ENCODE measurements at places on chromosomes 13 and 19. TPM values are rescaled to one million over a fixed set of nuclear protein-coding genes. Genes with fewer than 3 reads are reported as not detected.

Gene IGFL1
- polyA plus RNA-seq = not detected

DNA sequence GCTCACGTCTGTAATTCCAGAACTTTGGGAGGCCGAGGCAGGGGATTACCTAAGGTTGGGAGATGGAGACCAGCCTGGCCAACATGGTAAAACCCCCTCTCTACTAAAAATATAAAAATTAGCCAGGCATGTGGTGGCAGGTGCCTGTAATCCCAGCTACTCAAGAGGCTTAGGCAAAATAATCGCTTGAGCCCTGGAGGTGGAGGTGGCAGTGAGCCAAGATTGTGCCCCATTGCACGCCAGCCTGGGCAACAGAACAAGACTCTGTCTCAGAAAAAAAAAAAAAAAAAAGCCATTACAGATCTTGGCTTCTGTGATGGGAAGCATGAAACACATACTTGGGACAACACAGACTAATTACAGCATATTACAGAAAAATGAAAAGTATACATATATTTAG, 1404.5 kb upstream of the SPRY2 start:
- DNase-seq = no peak

DNA sequence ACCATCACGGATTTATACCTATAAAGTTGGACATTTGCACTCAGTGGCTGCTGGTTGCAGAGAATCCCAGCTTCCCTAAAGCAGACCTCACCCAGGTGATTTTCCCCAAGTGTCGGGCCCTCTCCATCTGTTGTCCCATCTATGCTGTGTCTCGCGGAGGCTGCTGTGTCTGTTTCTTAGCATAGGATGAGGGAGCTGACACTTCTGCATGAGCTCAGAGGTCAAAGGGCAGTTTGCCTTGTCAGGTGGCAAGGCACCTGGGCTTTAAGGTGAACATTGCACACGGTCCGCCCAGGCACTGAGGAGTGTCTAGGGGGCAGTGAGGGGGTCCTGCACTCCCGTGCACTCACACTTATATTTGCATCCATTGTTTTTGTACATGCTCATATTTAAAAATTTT, 151.6 kb downstream of the ZIC5 start:
- DNase-seq = peak; percentile 12

DNA sequence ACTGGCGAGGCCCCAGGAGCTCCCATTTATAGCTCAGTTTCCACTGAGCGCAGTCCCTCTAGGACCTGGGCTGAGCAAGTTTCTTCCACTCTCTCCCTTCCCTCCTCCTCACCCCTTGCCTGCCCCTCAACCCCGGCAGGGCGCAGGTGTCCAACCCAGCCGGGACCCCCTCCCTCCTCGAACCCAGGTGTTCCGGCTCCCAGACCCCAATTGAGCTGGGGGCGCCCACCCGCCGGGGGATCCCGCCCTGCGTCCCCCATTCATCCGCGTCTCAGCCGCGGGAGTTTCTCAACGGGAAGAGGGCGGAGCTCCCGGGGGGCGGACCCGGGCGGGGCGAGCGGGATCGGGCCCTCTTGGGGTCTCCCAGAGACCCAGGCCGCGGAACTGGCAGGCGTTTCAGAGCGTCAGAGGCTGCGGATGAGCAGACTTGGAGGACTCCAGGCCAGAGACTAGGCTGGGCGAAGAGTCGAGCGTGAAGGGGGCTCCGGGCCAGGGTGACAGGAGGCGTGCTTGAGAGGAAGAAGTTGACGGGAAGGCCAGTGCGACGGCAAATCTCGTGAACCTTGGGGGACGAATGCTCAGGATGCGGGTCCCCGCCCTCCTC, at the start of gene KIRREL2:
Gene KIRREL2, plus strand, starts transcription at position 366 of the 604 bp plus-strand sequence. Its CDS starts 209 bp downstream, at position 575.
- peak; percentile 21 for DNase-seq

DNA sequence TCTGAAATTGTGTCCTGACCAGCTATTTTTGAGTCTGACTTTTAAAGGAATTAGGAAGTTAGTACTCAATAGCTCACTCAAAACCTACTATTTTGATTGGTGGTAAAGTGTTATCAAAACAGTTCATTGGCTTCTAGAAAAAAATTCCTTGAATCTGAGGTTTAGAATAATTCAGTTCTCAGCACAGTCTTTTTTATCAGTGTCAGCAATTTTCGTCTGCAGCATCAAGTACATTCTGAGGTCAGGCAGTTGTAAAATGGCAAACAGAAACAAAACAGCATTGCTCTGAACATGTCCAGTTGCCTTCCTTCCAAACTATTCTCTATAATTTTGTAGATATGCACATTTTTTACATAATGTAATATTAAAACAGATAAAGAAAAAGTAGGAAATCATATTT, 1644.1 kb downstream of the SLITRK5 start:
- DNase-seq = no peak

DNA sequence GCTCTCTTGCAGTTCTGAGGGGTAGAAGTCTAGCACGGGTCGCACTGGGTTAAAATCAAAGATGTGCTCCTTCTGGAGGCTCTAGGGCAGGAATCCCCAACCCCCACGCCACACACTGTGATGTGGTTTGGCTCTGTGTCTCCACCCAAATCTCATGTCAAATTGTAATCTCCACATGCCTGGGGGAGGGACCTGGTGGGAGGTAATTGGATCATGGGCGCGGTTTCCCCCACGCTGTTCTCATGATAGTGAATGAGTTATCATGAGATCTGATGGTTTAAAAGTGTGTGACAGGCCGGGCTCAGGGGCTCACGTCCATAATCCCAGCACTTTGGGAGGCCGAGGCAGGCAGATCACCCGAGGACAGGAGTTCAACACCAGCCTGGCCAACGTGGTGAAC, 26.6 kb upstream of the CALM3 start:
- DNase-seq = no peak

Gene RAB20
- polyA plus RNA-seq = 28.3 TPM

DNA sequence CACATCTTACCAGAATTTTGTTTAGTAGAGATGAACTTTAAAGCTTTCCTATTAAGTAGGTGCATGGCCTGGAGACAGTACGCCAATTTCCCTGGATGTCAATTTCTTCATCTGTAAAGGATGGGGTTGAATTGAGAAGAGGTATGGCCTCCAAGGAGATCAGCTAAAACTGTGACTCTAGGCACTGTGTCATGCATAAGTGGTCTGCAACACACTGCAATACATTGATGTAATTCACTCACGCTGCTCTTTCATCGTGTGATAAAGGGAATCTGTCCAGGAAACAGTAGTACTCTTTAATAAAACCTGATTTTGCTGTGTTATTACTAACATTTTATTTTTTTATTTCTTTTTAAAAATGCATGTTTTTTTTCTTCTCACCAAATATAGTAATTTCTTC, 795.8 kb downstream of the DIAPH3 start:
- DNase-seq = no peak
